ENCODE measurements at places on chromosomes 2 and 18.

- no peak for DNase-seq
These were observed 105.4 kb downstream of the KCNH7 start for GRCh38 chr2:162732946-162733698.

DNA sequence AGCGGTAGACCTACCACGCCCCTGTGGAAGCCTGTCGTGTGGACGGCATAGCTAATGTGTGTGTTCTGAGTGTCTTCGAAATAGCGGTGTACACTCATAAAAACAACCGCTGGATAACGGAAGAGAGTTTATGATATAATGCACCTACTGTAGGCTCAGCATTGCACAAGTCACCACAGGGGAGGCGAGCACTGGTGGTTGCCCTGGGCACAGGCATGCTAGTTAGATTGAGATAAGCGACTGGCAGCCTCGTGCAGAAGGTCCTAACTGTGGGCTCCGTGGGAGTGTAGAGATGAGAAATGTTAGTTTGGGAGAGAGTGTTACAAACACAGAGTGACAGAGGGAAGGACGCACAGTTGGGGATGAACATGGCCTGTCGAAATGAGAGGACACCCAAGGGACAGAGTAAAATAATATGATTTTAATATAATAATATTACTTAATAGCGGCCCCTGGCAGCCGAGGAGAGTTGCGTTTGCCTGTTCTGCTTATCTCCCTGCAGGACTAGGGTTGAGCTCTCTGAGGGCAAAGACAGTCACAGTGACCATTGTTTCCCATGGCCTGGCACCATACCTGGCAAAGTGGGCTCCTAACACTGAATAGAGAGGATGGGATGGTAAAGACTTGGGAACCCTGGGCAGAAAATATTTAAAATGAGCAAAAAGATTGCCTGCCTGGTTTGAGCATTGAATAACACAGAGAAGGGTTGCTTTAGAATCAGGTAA is 204.2 kb downstream of the GBX2 start:
- no peak for DNase-seq

DNA sequence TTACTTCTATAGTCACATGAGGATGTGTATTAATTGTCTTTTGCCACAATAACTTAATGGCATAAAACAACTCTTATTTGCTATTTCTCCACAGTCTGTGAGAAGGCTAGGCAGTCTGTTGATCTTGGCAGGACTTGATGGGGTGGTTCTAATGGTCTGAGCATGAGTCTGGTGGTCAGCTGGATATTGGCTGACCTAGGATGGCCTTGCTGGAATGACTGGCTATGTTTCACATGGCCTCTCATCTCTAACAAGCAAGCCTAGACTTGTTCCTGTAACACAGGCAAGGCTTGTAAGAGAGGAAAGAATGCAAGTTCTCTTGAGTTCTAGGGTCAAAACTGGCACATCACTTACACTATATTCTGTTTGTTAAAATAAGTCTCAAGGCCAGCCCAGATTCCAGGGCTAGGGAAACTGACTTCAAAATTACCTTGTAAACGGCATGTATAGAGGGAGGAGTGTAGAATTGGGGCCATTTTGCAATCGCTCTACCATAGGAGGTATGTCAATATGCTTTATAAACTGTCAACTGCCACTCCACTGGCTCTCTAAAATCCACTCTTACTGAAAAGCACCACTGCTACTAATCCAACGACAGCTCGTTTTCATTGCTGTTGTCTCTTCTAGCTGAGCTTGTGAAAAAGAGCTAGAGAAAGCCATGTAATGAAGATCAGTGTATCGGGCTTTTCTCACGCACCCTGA is 325.0 kb upstream of the PKDCC start:
- no peak for DNase-seq

GRCh38 chr2:48855142-48855541 is 99.6 kb upstream of the LHCGR start:
- no peak for DNase-seq

- no peak for DNase-seq
These were observed 38.1 kb downstream of the FN1 start for GRCh38 chr2:215397632-215398341.

DNA sequence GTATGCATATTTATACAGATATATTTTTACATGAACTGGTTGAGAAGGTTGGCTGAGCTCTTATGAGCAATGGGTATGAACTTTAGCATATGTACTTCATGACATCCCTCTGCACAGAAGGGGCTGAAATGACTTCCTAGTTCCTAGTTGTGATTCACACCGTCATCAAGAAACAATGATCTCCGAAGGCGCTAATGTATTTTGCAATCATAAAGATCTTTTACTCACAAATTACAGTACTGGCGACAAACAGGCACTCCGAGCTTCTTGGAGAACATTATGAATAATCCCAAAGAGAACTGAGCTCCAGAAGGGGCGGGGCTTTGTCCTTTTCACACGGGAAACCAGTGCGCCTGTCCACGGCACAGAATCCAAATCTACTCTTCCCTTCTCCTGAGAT is 18.1 kb downstream of the BCL2 start:
- DNase-seq: no peak

- DNase-seq: no peak
These were observed 95.0 kb downstream of the TMEM185B start for GRCh38 chr2:120128216-120128615.

DNA sequence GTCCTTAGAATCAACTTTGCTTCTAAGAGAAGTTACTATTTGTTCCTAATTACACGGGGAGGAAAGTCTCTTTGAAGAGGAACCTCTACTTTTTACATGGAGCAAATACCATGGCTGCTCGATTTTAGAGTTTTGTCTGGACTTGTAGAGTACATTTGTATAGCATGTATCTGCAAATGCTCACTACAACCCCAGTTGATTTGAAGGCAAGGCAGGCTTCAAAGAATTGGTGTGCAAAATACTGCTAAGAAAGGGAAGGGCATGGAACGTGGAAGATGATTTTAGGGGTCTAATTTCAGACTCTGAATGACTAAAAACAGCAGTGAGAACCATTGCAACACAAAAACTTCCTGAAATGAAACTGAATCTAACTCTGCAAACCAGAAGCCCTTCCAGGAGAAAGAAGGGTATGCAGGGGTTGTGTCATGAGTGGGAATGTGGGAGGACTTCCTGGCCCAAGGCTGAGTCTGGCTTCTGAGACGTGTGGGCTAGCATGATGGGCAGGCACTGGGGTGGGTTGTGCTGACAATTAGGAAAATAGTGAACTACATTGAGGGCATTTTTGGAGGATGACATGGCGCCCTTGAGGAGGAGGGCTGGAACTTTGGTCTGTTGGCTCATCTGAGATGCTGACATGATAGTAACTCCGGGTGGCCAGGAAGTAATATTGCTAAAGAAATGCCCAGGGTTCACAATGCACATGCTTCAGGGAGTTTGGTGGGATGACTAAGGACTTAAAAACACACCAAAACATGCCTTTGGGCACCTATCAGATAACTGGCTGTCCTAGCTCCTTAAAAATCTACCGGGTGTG is 18.9 kb upstream of the IL1R2 start:
- DNase-seq: no peak

DNA sequence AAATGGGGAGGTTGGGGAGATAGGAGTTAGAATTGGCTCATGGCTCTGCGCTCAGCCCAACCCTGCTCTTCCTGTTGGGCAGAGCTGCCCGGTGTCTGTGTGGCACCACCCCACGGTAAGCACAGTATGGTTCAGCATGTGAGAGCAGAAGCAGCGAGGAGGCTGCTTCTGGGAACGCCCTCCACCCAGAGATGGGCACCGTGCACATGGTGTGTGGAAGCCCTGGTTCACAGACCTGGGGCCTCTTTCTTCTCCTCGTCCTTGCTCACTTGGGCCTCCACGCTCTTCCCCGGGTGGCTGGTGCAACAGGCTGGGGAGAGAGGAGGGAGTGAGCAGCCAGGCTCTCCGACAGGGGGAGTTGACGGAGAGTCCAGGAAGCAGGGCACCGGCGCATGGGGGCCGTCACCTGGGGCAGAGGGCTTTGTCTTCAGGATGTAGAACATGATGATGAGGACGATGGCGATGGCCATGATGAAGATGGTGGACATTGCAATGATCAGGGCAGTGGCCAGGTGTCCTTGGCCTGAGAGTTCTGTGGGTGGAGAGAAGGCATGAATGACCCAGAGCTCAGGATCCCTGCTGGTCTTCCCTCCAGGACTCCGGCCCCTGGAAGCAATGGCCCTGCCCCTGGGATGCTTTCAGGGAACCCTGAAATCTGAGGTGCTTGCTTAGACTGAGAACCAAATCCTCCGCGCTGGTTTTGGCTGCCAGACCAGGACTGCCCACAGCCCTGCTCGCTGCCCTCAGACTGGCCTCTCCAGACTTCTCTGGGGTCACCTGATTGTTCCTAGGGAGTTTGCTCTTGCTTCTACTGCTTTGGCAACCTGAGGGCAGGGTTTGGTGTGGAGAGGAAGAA is 78.3 kb downstream of the EDAR start:
- no peak for DNase-seq

DNA sequence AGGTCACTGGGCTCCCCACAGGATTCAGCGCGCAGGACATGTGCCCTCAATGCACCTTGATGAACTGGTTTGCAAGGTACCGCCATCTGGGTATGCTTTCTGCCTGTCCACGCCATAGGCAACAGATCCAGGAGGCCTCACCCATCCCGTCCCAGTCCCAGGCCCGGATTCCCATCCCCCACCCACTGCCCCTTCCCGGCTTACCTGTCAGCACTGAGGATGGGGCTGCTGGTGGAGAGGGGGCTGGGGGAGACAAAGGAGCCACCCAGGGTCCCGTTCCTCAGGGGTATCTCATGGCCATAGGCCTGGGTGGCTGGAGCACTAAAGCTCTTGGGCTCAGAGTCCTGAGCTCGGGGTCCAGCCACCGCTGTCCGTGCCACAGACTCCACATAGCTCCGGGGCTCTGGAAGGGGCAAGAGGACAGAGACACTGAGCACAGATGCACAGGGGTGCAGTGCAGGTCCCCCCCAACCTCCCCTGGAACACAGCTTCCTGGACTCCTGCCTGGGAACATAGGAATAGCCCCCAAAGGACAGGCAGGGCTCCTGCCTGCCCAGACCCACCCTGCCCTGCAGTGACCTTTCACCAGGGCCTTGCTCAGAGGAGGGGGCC is 181.2 kb downstream of the TNS1 start:
- DNase-seq: no peak

- no peak for DNase-seq
These were observed 307.4 kb upstream of the VWC2L start for GRCh38 chr2:214103276-214104001.

- no peak for DNase-seq
These were observed 45.6 kb upstream of the RASGRP3 start for GRCh38 chr2:33430856-33431255.
